NCI-H187 treated with DMSO at 0.1 percent for 48 hours (cell line): ENCODE measurements at places on chromosomes 1 and 21.
A peak's percentile ranks its signal among the peaks of the same experiment; 100 is the strongest.

GRCh38 chr1:953524-954320 is 5.3 kb downstream of the NOC2L start:
- no peak for DNase-seq

DNA sequence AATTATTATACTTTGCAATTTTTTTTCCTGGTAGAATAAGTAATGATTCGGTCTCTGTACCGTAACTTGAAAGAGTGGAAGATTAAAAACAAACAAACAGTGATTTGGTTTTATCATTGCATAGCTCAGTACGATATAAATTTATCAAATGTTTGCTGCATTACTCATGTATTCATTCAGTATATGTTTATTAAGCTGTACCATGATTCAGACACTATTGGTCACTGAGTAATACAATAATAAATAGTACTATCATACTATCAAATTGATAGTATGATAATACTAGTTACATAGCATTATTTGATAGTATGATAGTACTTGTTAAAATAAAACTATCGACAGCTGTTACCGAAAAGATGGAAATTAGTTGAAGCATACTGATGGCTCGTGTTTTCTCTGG is 12.1 kb downstream of the CENPF start:
- DNase-seq: no peak

- DNase-seq: no peak
Measured at GRCh38 chr1:116983112-116983511, 18.4 kb upstream of the CD101 start.

DNA sequence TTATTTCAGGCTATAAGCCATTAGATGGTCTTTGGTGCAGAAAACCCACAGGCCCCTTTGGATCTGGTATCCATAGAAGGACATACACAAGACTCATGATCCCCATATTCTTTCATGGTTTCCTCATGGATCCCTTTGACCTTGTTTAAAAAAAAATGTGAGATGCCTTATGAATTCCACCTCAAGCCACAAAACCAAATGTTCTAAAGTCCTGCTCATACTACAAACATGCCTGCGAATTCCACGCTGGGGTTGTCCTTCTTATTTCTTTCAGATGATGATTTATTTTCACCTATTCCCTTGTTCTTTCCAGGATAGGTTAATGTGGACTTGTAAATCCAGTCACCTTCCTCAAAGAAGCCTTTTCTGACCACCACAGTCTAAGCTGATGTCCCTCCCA is 256.9 kb upstream of the DPYD start:
- DNase-seq: no peak

- no peak for DNase-seq
Measured at GRCh38 chr1:216186816-216187215, 236.4 kb downstream of the USH2A start.

GRCh38 chr1:38015978-38016725 is 3.6 kb downstream of the UTP11 start:
- DNase-seq: no peak

DNA sequence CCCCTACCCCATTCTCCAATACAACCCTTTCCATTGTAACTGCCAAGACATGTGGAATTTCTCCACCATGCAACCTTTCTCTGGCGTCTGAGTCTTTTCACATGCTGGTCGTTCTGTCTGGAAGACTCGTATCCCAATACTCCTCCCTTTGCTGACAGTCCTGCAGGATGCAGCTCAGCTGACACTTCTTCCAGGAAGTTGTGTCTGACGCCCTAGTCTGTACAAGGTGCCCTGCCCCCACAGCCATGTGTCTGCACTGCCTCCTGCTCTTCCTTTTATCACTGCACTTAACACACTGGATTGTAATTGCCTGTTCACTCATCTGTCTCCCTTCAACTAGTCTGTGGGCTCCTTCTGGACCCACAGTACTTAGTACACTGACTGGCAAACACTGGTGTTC is 188.0 kb downstream of the LMX1A start:
- DNase-seq: no peak

DNA sequence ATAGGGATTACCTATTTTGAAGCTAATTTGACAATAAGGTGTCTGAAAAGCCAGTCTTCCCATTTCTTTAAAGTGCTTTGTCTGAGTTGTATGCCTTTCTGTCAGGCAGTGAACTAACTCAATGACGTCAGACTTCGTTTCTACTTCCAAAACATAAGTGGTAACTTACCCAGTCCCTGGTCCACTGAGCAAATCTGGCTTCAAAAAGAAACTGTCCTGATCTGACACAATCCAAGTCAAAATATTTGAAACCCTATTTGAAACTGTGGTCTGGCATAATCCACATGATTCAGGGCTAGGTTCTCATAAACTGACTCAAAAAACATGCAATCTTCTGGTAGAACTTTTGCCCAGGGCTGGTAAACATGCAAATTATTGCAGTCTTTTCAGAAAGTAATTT is 34.0 kb downstream of the DIRAS3 start:
- DNase-seq: no peak

DNA sequence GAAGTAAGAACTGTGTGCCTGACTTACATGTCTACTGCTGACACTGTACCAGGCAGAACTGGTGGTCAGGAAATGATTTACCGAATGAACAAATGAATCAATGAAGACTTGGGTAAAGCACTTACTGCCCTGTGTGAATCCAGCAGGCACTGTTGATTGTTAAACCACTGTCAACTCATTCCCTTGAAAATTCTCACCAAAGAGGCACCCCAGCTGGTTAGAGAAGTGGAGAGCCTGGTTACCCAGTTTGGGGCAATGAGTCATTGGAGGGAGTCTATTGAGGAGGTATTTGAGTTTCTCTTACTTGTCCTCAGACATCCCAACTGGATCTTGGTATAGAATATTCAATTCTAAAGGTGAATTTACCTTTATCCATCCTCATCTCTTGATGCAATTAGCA is 34.2 kb downstream of the JUN start:
- DNase-seq: no peak

GRCh38 chr1:197982256-197982655 is 65.1 kb downstream of the LHX9 start:
- DNase-seq: no peak

- peak; percentile 11 for DNase-seq
Measured at GRCh38 chr1:52662645-52663313, 29.8 kb downstream of the SHISAL2A start.

GRCh38 chr1:116711263-116711840 is 42.9 kb upstream of the CD2 start:
- peak; percentile 26 for DNase-seq

DNA sequence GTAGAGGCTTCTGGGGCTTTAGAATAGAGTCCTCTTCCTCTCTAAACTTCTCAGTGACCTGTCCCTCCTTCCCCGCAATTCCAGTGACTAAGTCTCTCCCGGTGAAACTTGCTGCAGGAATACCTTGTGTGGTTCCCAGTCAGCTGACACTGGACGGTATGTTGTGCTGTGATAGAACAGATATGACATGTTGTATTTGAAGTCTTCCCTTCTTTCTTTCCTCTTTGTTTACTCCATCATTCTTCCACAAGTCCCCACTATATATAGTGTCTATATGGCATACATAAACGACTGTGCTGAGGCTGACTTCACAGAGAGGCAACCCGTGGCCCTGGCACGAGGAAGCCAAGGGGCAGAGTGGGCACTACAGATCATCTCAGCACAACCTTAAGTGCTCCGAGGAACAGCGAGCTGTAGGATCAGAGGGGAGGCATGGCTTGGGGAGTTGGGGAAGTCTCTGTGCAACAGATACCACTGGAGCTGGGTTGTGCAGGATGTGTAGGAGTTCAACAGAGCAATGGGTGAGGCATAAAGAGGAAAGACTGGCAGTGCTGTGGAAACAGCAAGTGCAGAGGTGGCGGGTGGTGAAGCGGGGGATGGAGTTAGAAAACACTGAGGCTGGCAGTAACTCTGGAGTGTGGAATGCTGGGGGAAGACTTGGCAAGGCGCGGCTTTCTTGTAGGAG is 237.8 kb downstream of the TRABD2B start:
- DNase-seq: no peak
